Central memory CD8-positive, alpha-beta T cell (primary cell): ENCODE measurements at places on chromosomes 5 and 9.

DNA sequence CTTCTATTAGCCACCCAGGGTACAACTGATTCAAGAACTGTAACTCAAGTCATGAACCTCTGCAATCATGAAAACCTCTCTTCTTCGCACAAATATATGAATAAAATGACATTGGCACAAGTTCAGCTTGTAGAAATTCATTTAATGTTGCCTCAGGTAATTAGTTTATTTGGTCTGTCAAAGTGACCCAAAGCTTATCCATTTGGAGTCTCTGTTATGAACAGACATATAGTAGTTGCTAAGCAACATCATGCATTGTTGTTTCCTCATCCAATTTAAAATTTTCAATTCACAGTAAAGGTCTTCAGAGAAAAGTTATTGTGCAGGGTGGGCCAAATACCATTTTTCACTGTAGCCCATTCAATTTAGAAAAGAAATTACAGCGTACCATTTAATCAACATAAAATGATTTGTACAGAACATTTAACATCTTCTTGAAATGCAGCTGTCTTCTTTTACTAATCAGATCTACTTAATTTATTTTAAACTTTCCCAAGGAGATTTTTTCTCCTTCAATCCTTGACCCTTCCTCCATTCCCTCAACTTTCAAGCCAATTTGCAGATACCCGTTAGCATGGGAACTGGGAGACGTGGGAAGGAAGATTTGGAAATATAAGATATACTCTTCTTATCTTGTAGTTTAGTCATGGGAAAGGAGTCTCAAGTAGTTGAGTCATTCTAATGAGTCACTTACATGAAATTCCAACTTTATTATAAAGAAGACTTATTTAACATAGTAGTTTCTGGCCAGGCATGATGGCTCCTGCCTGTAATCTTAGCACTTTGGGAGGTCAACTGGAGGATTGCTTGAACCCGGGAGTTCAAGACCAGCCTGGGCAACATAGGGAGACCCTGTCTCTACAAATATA lies 231.3 kb downstream of the ATPSCKMT start:
- H3K27ac ChIP-seq: no peak overlapping the region
- H3K36me3 ChIP-seq: peaks cover 2% of the 10 kb centered on the region
- DNase-seq: no peak
- H3K27me3 ChIP-seq: no peaks in the 10 kb centered on the region
- H3K4me3 ChIP-seq: no peak overlapping the region
- no peaks in the 10 kb centered on the region for H3K4me1 ChIP-seq

GRCh38 chr9:117907420-117907819 lies 203.2 kb downstream of the TLR4 start:
- no peaks in the 10 kb centered on the region for H3K4me1 ChIP-seq
- no peak overlapping the region for H3K27ac ChIP-seq
- peaks cover 48% of the 10 kb centered on the region for H3K27me3 ChIP-seq
- DNase-seq: no peak
- no peaks in the 10 kb centered on the region for H3K36me3 ChIP-seq

DNA sequence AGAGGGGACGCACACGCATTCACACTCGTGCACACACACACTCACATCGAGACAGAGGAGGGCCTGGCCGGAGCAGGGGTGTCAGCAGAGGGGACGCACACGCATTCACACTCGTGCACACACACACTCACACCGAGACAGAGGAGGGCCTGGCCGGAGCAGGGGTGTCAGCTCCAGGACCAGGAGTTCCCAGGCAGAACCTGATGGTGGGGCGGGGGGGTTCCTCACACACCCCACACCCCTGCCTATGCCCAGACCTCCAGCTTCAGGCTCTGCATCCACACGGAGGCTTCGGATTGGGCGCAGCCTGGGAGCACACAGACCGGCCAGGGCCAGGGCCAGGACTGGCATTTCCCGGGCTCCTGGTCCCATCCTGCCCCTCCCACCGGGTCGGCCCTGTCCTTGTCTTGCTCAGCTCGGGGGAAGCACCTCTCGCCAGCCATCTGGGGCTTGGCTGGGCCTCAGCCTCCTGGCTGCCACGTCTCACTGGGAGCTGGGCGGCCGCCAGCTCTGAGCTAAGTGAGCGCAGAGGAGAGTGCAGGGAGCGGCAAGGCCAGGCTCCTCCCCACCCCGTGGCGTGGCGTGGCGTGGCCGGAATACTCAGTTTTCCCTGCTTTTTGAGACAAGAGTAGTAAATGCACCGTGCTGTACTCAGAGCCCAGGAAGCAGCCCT lies 31.3 kb downstream of the ADAMTS2 start:
- peaks cover 22% of the 10 kb centered on the region for H3K27me3 ChIP-seq
- no peaks in the 10 kb centered on the region for H3K4me1 ChIP-seq
- H3K27ac ChIP-seq: no peak overlapping the region
- H3K4me3 ChIP-seq: no peak overlapping the region
- DNase-seq: no peak

GRCh38 chr9:98861781-98862504 lies 54.5 kb downstream of the GALNT12 start:
- no peaks in the 10 kb centered on the region for H3K36me3 ChIP-seq
- H3K27me3 ChIP-seq: peaks cover 80% of the 10 kb centered on the region
- no peak overlapping the region for H3K4me3 ChIP-seq
- H3K27ac ChIP-seq: no peak overlapping the region
